ENCODE measurements at places on chromosomes 4 and X.

DNA sequence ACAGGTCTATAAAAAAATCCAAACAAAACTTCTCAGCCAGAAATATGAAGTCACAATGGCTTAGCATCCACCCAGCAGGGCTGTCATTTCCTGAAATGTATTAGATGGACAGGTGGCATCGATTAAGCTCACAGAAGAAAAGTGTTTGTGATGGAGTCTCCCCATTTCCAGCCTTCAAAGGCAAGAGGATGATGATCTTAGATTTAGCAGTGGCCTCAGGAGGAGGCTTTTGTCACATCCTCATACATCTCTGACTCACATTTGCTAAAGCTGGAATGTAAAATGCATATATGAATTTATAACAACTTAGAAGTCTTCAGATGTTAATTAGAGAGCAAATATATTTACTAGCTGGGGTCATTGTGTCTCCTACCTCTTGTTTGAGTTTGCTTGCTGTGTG is 441.9 kb downstream of the SPRY1 start:
- DNase-seq: no peak

DNA sequence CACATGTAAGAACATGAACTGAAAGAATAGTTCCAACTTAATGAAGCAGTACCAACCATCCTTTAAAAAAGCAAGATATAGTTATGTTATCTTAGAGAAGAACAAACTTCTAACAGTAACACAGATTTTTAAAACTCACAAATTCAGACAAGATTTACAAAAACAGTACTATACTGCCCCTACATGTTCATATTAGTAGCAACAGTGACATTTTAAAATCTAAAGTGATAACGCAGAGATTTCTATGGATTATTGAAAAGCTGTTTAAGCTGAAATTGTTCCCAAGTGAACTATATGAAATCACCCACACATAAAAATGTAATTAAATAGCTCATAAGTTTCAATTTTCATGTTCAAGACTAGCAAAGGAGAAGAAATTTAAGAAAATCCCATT is 166.0 kb downstream of the FBXW7 start:
- DNase-seq: no peak

GRCh38 chrX:55867181-55867651 is 149.7 kb downstream of the RRAGB start:
- no peak for DNase-seq

DNA sequence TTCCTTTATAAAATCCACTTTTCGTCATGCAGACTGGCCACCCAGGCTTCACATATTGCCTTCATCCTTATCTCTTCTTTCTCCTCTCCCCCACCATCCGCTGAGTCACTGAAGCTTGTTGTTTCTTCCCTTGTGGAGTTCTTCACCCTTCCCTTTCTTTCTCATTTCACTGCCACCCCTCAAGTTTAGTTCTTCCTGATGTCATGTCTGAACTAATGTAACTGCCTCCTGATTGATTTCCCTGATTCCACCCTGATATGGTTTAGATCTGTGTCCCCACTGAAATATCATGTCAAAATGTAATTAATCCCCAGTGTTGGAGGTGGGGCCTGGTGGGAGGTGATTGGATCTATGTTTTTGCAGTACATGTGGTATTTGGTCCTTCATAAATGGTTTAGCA is 151.4 kb downstream of the CPEB2 start:
- DNase-seq: peak; percentile 42

GRCh38 chr4:161189286-161190134 is 974.3 kb downstream of the FSTL5 start:
- DNase-seq: no peak

DNA sequence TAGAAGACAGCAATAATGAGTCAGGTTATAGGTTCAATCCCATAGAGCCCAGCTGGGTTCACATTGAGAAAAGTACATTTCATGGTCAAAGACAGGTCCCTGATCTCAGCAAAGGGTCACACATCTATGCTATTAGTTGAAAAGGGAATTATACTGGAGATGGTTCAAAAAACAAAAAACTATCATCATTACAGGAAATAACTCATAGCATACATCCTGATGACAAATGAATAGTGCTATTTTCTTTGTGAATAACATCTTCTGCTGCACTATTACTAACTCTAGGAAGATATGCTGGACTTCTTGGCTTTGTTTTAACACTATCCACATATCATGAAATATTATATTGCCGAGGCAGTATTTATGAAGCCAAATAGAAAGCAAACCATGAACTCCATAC is 202.5 kb upstream of the MAB21L2 start:
- DNase-seq: no peak

GRCh38 chr4:127080141-127080540 is 552.6 kb upstream of the INTU start:
- DNase-seq: no peak

Data from K562 (cell line).